ENCODE measurements at places on chromosomes 7 and 10.

DNA sequence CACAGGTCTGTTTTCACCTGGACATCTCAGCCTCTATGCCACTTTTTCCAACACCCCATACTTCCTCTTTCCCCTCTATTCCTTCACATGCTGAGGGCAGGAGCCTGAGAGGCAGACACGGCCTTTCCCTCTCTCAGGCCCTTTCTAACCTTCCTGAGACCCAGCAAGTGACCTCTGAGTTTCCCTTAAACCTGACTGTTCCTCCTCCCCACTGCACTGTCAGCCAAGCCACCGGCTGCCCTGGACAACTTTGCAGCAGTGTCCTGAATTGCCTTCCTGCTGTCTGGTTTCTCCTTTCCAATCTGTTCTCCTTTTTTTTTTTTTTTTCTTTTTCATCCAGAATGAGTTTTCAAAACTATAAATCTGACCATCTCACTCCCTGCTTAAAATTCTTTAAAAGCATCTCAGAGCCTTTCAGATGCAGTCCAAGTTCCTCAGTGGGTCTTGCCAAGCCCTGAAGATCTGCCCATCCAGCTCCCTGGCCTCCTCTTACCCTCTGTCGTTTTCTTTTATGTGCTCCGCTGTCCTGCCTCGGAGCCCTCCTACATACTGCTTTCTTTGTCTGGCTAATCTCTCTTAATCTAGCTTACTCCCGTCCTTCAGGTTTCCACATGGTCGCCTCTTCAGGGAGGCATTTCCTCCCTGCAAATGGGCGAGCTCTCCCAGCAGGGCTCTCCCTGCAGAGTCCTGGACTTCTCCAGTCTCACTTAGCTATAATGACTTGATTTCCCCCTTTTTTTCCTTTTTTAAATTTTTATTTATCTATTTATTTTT is 30.5 kb downstream of the SLC13A4 start:
- no peak for DNase-seq

DNA sequence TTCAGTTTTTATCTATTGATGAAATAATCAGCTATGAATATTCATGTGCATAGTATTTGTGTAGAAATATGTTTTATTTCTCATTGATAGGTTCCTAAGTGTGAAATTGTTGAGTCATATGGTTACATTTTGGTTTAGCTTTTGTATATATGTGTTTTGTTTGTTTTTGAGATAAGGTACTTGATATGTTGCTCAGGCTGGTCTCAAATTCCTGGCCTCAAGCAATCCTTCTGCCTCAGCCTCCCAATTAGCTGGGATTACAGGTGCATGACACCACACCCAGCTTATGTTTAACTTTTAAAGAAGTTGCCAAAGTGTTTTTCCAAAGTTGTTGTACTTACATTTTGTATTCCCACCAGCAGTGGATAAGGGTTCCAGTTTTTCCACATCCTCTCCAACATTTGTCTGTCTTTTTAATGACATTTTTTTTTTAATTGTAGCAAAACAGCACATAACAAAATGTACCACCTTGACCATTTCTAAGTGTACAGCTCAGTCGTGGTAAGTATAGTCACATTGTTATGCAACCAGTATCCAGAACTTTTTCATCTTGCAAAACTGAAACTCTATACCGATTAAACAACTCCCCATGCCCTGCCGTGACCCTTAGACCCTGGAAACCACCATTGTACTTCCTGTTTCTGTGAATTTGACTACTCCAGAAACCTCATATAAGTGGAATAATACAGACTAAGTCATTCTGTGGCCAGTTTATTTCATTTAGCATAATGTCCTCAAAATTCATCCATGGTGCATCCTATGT is 12.6 kb upstream of the UBE2D1 start:
- DNase-seq, result no peak

- DNase-seq, result no peak
These were observed 17.9 kb downstream of the SEM1 start for GRCh38 chr7:96691702-96692101.

DNA sequence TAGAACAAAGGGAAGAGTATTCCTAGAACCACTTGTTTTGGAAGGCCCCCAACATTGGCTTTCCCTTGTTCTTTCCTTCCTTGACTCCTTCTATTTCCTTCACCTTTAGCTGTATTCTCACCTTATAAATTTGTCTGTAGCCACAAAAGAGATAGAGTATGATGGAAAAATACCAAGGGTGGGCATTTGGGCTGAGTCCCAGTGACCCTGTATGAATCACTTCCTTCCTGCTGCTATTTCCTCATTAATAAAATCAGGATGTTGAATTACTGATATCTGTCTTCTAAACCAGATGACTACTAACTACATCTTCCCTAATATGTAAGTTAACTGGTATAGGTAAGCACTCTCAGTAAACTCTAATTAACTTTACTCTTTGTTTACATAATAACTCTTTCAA is 55.1 kb downstream of the IFIT5 start:
- no peak for DNase-seq

DNA sequence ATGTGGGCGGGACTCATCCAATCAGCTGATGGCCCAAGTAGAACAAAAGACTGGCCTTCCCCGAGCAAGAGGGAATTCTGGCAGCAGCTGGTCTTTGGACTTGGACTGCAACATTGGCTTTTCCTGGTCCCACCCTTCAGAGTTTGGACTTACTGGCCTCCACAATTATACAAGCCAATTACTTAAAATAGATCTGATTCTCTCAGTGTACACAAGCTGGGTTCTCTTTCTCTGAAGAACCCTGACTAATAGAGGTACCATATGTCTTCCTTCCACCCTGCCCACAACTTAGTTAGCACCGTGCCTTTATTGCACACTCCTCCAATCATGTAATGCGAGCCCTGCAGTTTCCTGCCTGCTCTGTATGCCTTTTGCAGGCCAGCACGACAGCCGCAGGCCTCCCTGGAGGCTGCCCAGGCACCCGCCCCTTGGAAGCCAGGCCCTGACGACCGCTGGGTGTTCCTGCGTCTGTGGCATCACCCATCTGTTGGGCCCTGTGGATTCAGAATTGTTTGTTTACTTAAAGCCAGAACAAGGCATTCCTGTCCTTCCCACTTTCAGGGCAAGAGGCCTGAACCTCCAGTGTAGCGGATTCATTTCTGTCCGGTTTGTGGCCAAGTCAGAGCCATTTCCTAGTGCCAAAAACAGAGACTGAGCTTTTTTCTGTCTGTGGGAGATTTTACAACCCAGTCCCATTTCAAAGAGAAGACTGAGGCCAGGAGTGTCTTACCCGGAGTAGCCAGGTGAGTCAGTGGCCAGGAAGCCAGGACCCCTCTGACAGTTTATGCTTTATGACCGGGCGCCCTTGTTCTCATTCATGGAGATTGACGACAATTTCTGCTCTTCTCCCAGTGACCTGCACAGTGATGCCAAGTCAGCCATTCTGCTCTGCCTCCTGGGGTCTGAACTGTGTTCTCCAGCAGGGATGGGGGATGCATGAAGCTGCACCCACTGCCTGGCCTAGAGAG is 968 bp upstream of the INMT start:
- no peak for DNase-seq
